GM18507 (cell line): ENCODE measurements at places on chromosomes 2 and 18.
A peak's percentile ranks its signal among the peaks of the same experiment; 100 is the strongest.

GRCh38 chr2:187552828-187553681, 1.2 kb downstream of the TFPI start:
- no peak for DNase-seq

DNA sequence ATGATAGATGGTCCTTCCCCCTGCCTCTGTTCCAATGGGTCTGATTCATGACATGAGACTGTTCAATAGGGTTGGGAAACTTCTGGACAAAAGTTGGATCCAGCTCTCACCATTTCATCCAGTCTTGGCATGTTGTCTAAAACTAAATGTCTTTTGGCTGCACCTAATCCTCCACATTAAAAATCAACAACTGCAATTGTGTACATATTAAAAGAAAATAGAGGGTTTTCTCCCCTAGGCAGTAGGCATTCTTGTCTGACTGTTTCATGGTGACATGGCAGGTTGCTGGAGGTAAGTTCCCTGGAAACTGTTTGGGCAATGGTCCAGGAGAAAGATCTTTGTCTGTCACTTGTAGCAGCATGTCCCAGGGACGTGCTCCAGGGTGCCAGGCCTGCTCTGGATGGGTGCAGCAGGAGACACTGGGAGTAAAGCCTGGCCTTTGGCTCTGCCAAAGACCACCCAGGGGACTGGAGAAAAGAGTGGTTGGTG, 135.8 kb downstream of the TCF4 start:
- no peak for DNase-seq

DNA sequence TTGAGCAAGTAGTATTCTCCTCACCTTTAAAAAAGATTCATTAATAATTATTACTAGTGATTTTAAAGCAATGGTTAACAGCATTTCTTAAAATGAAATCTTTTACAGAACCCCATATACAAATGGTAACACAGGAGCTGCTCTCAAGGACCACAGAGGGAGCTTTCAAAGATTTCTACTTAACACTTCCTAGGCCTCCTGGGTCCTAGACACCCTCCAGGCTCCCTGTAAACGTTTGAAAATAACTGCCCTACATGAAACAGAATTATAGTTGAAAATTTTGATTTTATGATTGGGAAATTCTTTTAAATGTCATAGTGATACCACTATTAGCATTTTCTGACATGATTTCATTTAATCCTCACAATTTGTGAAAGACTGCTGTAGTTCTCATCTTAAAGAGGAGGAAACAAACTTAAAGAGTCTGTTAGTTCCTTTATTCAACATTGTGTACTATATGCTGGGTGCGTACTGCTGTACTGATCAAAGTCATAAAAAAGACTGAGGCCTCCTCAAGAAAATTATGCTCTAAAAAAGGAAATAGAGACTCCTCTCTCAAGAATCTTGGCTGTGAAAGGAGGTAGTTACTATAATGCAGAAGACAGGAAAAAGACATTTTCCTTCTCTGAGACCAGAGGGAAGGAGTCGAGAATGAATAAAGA, 10.6 kb downstream of the CUL3 start:
- DNase-seq: no peak

DNA sequence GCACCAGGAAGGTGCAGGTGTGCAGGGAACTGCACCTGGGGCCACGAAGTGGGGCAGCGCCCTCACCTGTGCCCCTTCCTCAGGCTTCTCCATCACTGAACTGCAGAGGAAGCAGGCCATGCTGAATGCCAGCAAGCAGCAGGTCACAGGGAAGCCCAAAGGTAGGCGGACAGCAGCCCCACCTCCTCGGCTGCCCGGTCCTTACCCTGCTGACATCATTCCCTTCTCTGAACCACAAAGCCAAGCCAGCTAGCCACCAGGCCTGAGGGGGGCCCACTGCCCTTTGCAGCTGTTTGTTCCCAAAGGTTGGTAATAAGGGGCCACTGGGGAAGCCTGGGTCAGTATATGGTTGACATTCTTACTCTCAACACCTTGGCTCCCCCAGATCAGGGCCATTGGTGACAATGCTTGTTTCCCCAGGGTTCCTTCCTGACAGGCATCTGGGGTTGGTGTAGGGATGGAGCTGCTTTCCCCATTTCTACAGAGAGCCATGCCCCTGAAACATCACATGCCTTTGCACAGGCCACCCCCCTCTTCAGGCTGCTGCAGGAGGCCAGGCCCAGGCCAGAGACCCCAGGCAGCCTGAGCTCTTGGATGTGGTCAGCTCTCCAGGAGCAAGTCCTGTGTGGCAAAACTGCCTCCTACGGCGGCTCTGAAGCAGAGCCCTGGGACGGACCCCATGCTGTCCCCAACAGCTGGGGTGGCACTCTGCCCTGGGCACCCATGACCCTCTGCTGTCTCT, 47.8 kb downstream of the FAM168B start:
- DNase-seq: no peak

- DNase-seq: peak; percentile 53
Observed at GRCh38 chr2:237529452-237530402, 36.6 kb upstream of the PRLH start.

DNA sequence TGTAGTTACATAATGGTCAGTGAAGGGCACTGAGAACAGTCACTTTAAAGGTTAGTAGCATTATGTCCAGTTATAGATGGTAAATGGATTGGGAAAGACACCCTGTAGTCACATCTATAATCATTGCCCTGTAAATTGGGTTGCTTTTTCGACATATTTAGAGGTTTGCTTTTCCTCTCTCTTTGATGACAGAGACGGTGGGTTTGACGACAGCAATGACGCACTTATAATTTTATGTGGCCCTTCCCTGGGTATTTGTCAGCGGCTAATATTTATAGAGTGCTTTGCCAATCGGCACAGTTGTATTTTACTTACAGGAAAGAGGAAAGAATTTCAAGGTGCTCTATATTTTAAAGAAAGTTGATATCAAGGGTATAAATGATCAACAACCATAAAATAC, 2.8 kb downstream of the CPS1 start:
- no peak for DNase-seq

GRCh38 chr2:43307046-43307445, 80.6 kb upstream of the ZFP36L2 start:
- DNase-seq: no peak

DNA sequence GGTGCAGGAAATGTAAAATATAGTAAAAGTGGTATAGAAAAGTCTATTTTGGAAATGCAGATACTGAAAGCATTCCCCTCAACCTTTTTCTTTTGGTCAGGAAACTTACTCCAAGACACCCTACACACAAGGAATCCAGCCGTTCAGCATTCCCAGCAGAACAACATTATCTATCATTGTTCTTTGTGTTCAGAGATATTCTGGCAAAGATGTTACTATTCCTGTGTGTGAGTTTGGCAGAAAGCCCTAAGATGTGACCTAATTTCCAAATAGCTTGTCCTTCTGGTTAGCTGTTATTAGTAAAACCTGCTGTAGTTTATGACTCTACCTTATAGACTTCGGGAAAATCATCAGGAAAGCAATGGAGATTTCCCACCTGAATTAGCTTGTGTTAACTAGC, 78.1 kb upstream of the PELI1 start:
- DNase-seq: no peak

GRCh38 chr2:175929850-175930249, 72.2 kb downstream of the LNPK start:
- DNase-seq: no peak
